ENCODE measurements at places on chromosomes 4 and X.

DNA sequence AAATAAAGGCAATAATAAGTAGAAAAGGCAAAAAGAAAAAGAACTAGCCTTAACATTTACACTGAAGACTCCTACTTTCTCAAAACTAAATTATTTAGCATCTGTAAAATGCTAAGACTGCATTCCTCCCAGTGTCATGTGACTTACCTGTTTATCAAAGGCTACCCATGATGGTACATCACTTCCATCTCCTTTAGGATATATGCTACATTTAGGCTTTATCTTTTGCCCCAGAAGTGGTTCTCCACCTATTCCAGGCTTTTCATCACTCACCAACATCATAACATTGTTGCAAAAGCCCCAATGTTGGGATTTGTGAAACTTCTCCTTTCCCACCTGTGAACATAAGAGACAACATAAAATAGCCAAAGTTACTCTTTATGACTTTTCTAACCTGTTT, 31.1 kb downstream of the EFHC2 start:
- DNase-seq, result no peak

DNA sequence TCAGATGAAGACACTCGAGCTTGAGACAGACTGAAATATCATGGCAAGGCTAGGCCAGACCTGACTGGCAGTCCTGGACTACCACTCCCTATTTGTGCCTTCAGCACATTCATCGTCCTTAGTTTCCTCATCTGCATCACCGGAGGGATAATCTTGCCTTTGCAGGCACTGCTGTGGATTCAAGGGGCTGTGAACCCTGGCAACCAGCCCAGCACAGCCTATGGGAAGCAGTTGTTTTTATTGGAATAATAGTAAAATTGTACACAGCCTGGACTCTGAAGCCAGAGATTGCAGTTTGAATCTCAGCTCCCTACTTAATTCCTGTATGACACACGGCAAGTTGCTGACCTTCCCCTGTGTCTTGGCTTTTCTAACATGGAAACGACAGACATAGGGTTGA, 161.0 kb downstream of the NSUN7 start:
- no peak for DNase-seq

DNA sequence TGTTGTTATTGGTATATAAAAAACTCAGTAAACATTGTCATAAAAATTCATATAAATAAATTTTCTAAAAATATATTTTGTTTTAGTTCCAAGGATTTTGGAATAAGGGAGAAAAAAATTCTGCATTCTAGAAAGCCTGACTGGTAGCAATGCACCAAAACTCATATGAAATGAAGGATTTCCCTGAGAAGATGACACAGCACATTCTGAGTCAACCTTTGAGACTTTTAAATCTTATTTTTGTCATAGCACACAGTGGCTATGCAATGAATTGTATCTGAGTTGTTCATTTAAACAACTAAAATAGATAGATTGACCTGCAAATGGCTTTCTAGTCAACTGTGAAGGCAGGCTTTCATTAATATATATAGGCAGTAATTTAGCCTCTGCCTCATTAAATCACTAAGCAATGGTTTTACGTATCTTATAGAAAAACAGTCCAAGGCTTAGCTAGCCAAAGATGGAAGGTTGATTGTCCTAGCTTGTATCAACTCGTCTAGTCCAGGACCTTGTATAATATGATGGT, 239.1 kb upstream of the NEIL3 start:
- no peak for DNase-seq

- no peak for DNase-seq
Measured at GRCh38 chr4:102268355-102268754, 76.9 kb downstream of the SLC39A8 start.

GRCh38 chr4:133145241-133145640, 3.9 kb upstream of the PCDH10 start:
- DNase-seq, result no peak

DNA sequence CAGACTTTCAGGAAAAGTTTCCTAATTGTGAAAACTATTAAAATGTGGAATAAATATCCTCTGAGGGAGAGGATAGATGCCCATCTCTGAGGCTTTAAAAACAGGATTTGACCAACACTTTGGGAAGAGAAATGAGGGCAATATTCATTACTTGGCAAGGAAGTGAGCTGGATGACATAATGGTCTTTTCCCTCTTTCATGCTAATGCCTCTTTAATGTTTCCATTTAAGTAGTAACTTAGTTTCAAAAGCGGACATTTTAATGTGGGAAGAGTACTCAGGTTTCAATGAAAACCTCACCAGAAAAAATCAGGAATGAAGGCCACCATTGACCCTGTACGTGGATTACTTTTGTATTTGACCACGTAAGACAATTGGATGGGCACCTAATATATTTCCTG, 503.3 kb downstream of the ANKRD50 start:
- no peak for DNase-seq

- DNase-seq, result no peak
Measured at GRCh38 chrX:129939986-129940385, 34.0 kb downstream of the UTP14A start.

DNA sequence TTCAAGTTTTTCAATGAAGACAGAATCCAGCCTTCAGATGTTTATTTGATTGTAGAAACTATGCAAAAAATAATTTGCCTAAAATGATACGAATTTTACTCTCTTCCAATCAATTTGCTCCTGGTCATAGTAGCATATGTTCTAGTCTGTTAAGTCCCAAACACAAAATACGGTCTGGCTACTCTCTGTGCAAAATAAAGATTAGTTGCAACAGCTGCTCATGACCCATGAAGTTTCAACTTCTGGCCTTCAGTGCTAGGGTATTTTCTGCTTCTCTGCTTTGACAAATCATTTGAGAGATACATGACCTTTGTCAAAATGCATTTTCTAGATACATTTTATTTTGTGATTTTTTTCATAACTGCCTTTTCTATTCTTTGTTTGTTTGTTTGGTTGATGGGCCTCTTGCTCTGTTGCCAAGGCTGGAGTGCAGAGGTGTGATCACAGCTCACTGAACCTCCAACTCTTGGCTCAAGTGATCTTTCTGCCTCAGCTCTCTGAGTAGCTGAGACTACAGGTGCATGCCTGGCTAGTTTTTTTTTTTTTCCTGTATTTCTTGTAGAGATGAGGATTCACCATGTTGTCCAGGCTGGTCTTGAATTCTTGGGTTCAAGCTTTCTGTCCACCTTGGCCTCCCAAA, 55.2 kb downstream of the TACR3 start:
- DNase-seq, result no peak

- DNase-seq, result no peak
Measured at GRCh38 chrX:41556958-41557357, 109.8 kb downstream of the NYX start.

GRCh38 chr4:119580293-119580692, 48.3 kb downstream of the PDE5A start:
- no peak for DNase-seq

GRCh38 chrX:65582450-65583082, 48.0 kb upstream of the LAS1L start:
- no peak for DNase-seq

DNA sequence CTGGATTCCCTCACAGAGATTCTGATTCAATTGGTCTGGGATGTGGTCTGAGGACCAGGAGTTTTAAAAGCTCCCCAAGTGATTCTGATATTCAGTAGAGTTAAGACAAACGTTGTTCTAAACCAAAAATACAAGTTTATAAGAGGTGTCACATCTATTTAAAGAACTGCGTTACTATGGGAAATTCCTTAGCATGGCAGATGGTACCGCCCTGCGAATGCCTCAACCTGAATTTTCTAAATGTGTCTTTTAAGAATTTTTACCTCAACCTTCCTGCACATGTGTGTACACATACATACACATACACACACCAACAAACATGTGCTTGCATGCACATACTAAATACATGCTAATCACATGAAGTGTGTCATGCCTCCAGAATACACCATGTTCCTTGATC, 328.9 kb upstream of the TAPT1 start:
- DNase-seq, result no peak

- no peak for DNase-seq
Measured at GRCh38 chr4:26803211-26803861, 57.3 kb upstream of the STIM2 start.

DNA sequence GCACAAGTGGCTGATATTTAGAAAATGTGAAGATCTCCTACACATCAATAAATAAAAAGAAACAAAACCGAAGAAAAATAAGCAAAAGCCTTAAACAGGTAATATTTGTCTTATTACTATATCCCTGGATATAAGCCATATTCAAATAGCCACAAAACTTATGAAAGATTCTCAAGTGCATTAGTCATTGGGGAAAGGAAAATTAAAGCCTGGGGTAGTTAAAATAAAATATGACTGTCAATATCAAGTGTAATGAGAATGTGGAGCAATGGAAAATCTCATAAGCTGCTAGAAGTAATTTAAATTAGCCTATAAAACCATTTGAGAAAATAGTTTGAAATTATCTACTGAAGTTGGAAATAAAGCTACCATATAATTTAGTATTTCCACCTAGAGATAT, 399.9 kb downstream of the GASK1B start:
- DNase-seq, result no peak

- DNase-seq, result no peak
Measured at GRCh38 chr4:109959195-109959594, 46.5 kb downstream of the EGF start.

- DNase-seq, result no peak
Measured at GRCh38 chr4:184335520-184335919, 117.8 kb upstream of the ENPP6 start.

DNA sequence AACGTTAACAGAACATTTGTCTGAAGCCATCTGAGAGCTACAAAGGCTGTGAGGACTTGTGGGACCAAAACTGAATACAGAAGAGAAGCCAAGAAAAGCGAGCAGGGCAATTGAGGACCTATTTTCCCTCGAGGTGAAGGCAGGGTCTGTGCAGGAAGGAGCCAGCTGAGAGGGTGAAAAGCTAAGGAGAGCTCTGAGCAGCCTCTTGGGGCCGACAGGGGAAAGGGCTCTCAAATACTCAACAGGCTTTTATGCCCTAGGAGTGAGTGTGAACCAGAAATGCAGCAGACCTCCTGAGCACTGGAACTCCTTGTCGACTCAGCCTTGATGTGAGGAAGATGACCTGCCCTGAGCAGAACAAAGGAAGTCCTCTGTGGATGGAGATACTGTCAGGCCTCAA, 54.2 kb downstream of the C4orf50 start:
- no peak for DNase-seq

DNA sequence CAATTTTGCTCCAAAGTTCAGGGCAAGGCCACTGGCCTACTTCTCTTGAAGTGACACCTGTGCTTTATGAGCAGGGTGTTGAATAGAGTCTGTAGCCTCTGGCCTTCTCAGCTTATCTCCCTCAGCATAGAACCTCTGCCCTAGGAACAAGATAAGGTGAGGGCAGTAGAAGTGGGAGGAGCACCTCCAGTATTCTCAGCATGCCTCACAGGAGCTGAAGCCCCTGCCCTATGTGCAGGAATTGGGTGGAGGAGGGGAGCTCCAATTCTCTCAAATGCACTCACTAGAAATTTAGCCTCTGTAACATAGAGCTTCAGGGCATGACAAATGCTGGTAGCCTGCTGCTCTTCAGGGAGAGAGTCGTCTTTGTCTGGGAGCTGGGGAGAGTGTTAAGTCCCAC, 479.3 kb downstream of the IL1RAPL1 start:
- DNase-seq, result no peak

DNA sequence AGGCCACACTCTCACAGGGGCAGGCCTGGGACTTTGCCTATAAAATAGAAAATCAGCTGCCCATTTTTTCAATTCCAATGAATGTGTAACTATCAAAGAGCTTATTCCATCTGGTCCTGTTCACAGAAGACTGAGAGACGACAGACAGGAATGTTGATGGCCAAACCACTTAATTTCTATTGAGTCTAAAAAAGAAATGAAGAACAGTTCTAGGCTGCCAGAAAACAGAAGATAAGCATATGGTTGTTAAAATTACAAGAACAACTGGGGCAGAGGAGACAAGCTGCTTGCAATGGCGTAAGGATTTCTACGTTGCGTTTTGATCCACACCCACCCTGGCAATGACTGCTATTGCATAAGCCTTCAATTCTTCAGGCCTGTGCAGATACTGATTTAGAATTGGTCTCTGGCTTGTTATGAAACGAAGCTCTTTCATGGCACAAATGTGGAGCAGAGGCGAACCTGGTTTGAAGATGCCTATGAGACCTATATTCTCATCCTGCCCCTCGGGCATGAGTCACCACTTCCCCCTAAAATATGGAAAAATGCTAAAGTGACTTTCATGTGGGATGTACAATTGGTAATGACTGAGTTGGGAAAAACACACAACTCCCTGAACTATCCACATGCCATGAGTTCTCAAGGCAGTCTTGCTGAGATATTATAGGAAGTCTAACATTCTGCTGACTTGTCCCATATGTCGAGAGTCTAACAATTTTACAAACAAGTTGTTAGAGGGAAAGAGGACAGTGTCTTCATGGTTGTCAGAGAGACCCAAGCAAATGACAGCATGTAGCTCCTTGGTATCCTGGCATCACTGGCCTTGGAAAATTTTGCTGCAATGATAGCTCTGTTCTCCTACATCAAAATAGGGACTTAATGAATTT, 37.9 kb upstream of the SORBS2 start:
- no peak for DNase-seq

GRCh38 chr4:1843852-1844251, 12.1 kb downstream of the LETM1 start:
- no peak for DNase-seq

DNA sequence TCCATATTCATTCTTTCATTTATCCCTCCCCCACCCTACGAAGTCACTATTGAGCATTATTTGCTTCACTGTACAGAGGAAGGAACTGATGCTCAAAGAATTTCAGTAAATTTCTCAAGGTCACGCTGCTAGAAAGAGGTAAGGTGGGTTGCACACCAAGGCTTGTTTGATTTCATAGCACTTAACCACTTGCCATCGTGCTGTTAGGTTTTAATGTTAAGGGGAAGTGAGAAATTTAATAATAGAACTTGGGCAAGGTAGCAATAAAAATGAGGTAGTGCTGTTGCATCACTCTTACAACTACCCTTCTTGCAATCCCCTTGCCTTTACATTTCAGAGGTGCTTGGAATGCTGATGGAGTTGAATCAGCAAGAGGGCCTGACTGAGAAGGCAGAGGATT, 343.1 kb downstream of the MID1IP1 start:
- no peak for DNase-seq

- DNase-seq, result no peak
Measured at GRCh38 chr4:42673082-42673425, 16.1 kb upstream of the ATP8A1 start.

GRCh38 chrX:114462266-114462665, 121.6 kb upstream of the HTR2C start:
- DNase-seq, result no peak

DNA sequence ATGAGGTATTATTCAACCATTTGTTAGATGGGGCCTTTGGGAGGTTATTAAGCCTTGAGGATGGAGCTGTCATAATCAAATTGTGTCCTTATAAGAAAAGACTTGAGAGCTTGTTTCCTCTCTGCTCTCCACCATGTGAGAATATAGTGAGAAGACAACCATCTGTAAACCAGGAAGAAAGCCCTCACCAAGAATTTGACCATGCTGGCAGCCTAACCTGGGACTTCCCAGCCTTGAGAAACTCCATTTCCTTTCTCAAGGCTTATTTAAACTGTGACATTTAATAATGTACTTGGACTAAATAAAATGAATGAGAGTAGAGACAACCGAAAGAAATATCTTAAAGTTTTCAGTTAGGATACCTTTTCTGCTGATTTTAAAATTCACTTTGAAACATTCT, 83.7 kb upstream of the GC start:
- no peak for DNase-seq
